ENCODE measurements at places on chromosomes 11 and 22. TPM values are rescaled to one million over a fixed set of nuclear protein-coding genes. Genes with fewer than 3 reads are reported as not detected.

Gene C11orf91
- total RNA-seq, result not detected

Gene PHOX2A
- not detected for total RNA-seq

Gene PYGM
- 0.33 TPM for total RNA-seq

Gene FAM83F
- total RNA-seq, result under 0.01 TPM

Gene TNNI2
- total RNA-seq, result not detected

Gene KRTAP5-6
- not detected for total RNA-seq

Gene VPREB3
- total RNA-seq, result not detected

Gene MISFA
- 1.3 TPM for total RNA-seq

Gene CCDC87
- total RNA-seq, result 0.25 TPM

Gene C1QTNF4
- total RNA-seq, result 0.25 TPM

Gene APOL4
- 0.12 TPM for total RNA-seq

Gene TSPAN18
- not detected for total RNA-seq

Gene PSMC3
- 149 TPM for total RNA-seq

Gene PRR14L
- total RNA-seq, result 15.9 TPM

Gene NPTXR
- 4.6 TPM for total RNA-seq

Gene TMEM121B
- 0.11 TPM for total RNA-seq

Gene IL17REL
- total RNA-seq, result not detected

Gene ASCL2
- not detected for total RNA-seq

Gene CSRP3
- total RNA-seq, result not detected

Gene TTC17
- total RNA-seq, result 90.0 TPM

Gene E2F8
- total RNA-seq, result 2.0 TPM

Gene OR10V1
- not detected for total RNA-seq

Gene RASGRP2
- total RNA-seq, result 1.2 TPM

Gene NLRP14
- total RNA-seq, result 0.50 TPM

Gene SHISAL1
- total RNA-seq, result 14.9 TPM

Gene MMP8
- total RNA-seq, result 0.11 TPM

Gene ARHGEF17
- total RNA-seq, result 37.2 TPM

Gene PRDM11
- 2.9 TPM for total RNA-seq

Gene APOBEC3A
- not detected for total RNA-seq

Gene VSTM5
- 0.62 TPM for total RNA-seq

Gene MRGPRE
- total RNA-seq, result not detected

Gene ZNF280B
- 1.1 TPM for total RNA-seq

Gene PSMA1
- total RNA-seq, result 207 TPM

Gene IGSF9B
- total RNA-seq, result 0.50 TPM

Gene APOL5
- total RNA-seq, result not detected

Gene F2
- total RNA-seq, result not detected

Gene GAB2
- 8.3 TPM for total RNA-seq

Gene NOX4
- 6.7 TPM for total RNA-seq

Gene CEP126
- 1.6 TPM for total RNA-seq

Gene OR52E8
- total RNA-seq, result not detected

Gene SFI1
- 28.6 TPM for total RNA-seq

Gene OTOG
- not detected for total RNA-seq

Gene C11orf87
- total RNA-seq, result not detected

Gene SLC5A12
- total RNA-seq, result not detected

Gene MS4A12
- not detected for total RNA-seq

Gene RIBC2
- 3.0 TPM for total RNA-seq

Gene OSM
- total RNA-seq, result not detected

Gene FADD
- 79.7 TPM for total RNA-seq

Gene SMTNL1
- total RNA-seq, result not detected

Gene SHANK2
- 2.8 TPM for total RNA-seq

Gene CYP2D6
- total RNA-seq, result 0.25 TPM

Gene KREMEN1
- 6.6 TPM for total RNA-seq

Gene APOA5
- total RNA-seq, result not detected

Measured in uterine smooth muscle cell (primary cell).